Esophagus muscularis mucosa (tissue), 4 donors: ENCODE measurements at places on chromosomes 12 and 14. TPM values are rescaled to one million over a fixed set of nuclear protein-coding genes. Genes with fewer than 3 reads are reported as not detected.

ART4 gene
- 2.7 TPM for total RNA-seq

CCDC184 gene
- 1.2 TPM for total RNA-seq

TFCP2 gene
- total RNA-seq = 16.2 TPM

KRT79 gene
- total RNA-seq = not detected

TEX52 gene
- not detected for total RNA-seq

C12orf54 gene
- total RNA-seq = not detected

HCAR3 gene
- total RNA-seq = not detected

CNTN1 gene
- 63.1 TPM for total RNA-seq

P2RX7 gene
- total RNA-seq = 4.3 TPM

- DNase-seq = no peak
These were observed 26.6 kb upstream of the ANO4 start for GRCh38 chr12:100767950-100768349.

DNA sequence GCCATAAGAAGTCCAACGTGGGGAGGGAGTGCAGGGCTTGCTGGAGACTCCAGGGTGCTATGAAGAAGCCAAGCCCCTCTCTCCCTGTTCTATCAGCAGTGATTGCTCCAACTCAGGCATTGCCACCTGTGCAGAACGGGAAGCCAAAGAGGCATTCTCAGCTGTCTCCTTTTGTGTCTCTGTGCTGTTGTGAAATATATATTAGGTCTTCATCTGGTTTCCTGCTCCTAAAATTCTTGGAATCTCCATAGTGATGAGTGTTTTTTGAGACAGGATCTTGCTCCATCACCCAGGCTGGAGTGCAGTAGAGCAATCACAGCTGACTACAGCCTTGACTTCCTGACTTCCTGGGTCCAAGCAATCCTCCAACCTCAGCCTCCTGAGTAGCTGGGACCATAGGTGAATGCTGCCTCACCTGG, 51.2 kb upstream of the AEBP2 start:
- DNase-seq = no peak

DNA sequence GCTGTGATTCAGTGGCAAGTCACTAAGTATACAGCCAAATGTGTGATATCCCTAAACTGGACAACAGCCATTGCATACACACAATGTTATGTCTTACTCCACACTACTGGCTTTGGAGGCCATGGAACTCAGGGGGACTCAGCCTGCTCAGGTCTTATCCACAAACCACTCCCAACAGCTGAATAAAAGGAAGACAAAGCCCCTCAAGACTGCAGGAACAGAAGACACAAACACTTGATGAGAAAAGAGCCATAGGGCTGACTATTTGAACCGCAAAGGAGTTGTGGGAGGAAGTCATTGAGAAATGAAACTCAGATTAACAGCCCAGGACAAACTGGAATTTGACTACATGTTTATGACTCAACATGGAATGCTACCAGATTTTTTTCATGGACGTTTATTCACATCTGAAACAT, 40.9 kb downstream of the PTGER2 start:
- DNase-seq = no peak

- DNase-seq = no peak
These were observed 49.1 kb downstream of the BTG1 start for GRCh38 chr12:92096346-92097136.

DNA sequence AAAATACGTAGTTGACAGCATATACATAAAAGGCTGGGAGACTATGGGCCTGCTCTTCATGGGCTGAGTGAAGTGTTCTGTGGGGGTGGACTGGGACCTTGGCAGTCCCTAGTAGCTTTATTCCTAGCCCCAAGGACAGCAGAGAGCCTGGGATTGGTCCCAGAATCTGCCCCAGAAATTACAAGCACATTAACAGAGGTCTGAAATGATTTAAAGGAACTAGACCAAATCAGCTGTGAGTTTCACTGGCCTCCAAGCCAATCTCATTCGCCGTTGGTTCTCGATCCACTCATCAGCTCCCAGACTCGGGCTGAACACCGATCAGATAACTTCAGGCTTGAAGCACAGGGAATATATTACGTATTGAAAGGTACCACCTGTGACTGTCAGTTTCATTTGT, 77.0 kb upstream of the PSMC1 start:
- DNase-seq = no peak

GRCh38 chr12:642633-643474, 20.4 kb downstream of the NINJ2 start:
- no peak for DNase-seq

GRCh38 chr14:91238085-91238484, 6.4 kb downstream of the GPR68 start:
- no peak for DNase-seq

DNA sequence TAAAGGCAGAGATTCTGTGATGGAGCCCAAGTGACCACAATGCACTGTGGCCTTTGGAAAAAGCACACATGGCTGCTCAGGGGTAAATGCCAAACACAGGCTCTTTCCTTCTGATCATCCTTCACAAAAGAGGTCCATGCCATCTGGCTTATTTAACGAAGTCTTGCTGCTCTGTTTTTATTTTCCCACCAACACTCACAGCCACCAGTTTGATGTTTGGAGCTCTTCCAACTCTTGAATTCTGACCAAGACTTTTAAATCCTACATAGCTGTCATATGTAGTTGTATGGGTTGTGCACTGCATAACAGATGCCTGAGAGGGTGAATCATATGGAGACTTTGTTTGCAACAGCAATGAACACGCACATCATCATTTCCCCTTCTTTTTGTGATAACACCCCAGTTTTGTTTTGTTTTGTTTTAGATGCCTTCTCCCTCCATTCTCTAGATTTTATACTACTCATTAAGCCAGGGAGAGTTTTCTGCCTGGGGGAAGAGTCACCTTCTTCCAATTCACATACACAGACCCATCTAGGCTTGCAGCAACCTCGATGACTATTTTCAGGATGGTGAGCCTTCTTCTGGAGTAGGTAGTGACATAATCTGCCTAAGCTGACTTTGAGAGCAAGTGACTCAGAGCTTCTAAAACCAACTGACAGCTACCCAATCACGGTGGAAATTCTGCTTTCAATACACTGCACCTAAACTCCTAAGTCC, 145.2 kb upstream of the WSCD2 start:
- DNase-seq = no peak

- no peak for DNase-seq
These were observed 80.6 kb downstream of the BTG1 start for GRCh38 chr12:92065018-92065499.

DNA sequence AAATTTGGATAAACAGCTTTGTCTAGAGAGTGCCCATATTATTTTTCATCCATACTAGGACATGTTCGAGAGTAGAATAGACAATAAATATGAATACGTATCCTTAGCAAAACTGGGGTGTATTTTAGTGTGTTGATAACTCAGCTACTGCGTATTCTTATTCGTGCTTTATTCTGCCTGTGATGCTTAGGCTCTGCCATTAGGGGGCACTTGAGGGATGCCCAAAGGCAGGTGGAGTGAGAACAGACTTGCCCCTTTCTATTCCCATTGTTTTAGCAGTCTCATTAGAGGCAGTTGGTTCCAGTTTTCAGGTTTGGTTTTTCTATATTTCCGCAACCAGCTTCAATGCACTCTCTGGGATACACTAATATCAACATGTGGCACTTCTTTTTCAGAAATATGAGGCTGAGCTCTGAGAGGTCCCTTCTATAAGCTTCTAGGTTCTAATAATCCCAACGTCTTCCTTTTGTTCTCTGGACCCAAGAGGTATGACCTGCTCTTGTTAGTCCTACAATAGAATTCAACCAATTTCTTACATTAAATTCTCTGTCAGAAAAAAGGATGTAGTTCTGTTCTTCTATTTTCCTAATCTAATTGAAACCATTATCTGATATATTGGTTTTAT, 985.7 kb upstream of the FBXO33 start:
- no peak for DNase-seq

GRCh38 chr14:89138846-89139245, 278.2 kb downstream of the FOXN3 start:
- DNase-seq = no peak

DNA sequence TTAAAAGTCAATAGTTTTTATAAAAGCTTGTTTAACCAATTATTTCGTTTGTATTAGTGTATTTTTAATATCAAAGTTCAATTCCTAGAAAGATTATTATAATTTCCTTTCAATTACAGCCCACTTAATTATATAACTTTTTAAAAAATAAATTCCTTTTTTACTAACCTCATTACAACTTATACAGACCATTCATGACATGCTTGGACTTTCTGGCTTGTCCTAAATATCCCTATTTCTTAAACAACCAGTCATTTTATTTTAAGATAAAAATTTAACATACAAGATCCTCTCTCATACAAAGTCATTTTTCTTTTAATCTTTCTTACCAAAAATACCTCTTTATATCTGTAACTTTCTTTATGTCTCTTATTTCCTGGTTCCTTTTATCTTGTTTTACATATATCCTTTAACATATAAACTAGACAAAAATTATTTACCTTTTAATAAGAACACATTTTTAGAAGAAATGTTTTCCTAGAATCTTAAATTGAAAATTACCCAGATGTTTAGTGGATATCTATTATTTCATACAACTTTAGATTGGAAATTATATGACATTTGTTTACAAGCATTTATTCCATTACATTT, 10.4 kb upstream of the TMEM263 start:
- DNase-seq = no peak

DNA sequence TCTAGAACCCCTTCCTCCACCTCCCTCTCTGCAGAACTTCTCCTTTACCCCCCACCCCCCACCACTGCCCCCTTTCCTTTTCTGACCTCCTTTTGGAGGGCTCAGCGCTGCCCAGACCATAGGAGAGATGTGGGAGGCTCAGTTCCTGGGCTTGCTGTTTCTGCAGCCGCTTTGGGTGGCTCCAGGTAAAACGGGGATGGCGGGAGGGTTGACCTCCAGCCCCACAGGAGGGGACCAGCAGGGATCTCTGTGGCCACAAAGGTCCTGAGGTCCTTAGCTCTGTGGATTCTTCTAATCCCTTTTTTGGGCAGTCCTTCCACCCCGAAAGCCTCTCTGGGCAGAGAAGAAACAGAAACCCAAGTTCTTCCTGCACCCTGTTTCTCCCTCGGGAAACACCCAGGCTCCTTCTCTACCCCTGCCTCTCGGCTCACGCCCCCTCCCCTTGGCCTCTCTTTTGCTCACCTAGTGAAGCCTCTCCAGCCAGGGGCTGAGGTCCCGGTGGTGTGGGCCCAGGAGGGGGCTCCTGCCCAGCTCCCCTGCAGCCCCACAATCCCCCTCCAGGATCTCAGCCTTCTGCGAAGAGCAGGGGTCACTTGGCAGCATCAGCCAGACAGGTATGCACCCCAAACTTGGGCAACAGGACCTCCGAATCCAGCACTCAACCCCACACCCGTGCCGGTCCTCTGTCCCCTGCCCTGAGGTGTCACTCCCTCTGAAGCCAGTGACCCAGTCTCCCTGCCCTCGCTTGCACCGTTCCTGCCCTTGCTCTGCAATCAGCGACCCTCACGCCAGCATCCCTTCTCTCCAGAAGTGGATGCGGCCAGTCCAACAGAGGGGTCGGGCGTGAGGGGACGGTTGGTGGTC, 638 bp downstream of the LAG3 start:
- no peak for DNase-seq

DNA sequence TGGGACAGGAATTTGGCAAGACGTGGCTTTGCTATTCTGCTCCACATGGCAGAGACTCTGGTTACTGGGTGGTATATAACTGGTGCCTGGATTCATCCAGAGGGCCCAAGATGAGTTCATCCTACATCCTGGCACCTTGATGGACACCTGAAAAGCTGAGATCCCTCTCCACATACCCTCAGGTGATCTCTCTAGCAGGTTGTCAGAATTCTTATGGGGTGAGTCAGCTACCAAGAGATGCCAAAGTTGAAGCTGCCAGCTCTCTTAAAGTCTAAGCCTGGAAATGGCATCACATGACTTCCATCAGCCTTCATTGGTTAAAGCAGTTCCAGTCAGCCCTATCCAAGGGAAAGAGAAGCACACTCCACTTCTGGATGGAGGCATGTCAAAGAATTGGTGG, 300.7 kb upstream of the SEL1L start:
- DNase-seq = no peak

GRCh38 chr14:68246074-68246785, 426.7 kb downstream of the RAD51B start:
- no peak for DNase-seq

- no peak for DNase-seq
These were observed 2.2 kb downstream of the PLEKHG6 start for GRCh38 chr12:6312529-6313325.

- DNase-seq = no peak
These were observed 207.9 kb upstream of the BCL2L14 start for GRCh38 chr12:11862798-11863197.

- no peak for DNase-seq
These were observed 578 bp downstream of the DCAF5 start for GRCh38 chr14:69152181-69152901.
